ENCODE measurements at places on chromosomes 5 and 9.

GRCh38 chr5:15384581-15384980 lies 115.4 kb upstream of the FBXL7 start:
- no peaks in the 10 kb centered on the region for H3K4me1 ChIP-seq
- no peak overlapping the region for H3K27ac ChIP-seq
- H3K27me3 ChIP-seq, result peaks cover 3% of the 10 kb centered on the region
- no peaks in the 10 kb centered on the region for H3K36me3 ChIP-seq

GRCh38 chr5:5398071-5398470 lies 24.4 kb upstream of the ICE1 start:
- no peak overlapping the region for H3K4me3 ChIP-seq
- H3K27me3 ChIP-seq, result no peaks in the 10 kb centered on the region
- no peaks in the 10 kb centered on the region for H3K4me1 ChIP-seq
- no peak for DNase-seq

- no peak for DNase-seq
- H3K4me1 ChIP-seq, result no peaks in the 10 kb centered on the region
- peaks cover 21% of the 10 kb centered on the region for H3K27me3 ChIP-seq
- H3K27ac ChIP-seq, result no peak overlapping the region
- no peak overlapping the region for H3K4me3 ChIP-seq
These were observed 244.4 kb upstream of the TUT7 start for GRCh38 chr9:86598411-86599239.

DNA sequence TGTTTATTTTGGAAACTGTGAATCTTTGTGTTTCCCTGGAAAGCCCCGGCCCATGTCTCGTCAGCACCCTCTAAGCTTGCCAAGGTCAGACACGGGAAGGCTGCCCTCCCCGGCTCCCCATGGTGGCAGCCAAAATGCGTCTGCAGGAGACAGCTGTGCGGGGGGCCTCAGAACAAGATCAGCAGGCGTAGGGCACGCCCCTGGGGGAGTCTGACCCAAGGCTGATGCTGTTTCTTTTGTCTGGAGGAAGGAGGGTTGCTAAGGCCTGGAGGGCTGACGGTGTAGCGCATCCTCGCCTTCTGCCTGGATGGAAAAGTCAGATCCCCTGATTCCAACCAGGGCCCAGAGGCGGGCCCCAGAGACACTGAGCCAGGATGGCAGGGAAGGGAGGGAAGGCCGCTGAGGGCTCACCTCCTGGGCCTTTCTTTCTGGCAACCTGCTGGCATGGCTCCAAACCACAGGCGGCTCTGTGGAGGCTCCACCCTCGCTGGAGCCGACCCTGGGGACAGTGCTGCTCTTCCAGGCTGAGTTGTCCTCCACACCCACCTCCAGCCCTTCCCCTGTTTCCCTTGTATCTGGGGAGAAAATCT lies 57.2 kb downstream of the OLFM1 start:
- H3K36me3 ChIP-seq, result no peaks in the 10 kb centered on the region
- H3K4me3 ChIP-seq, result no peak overlapping the region
- no peak for DNase-seq
- no peak overlapping the region for H3K27ac ChIP-seq

GRCh38 chr9:126165755-126166154 lies 160.9 kb upstream of the MVB12B start:
- H3K27ac ChIP-seq, result no peak overlapping the region
- no peaks in the 10 kb centered on the region for H3K4me1 ChIP-seq
- H3K36me3 ChIP-seq, result no peaks in the 10 kb centered on the region
- H3K4me3 ChIP-seq, result no peak overlapping the region
- peaks cover 30% of the 10 kb centered on the region for H3K27me3 ChIP-seq
- no peak for DNase-seq
